ENCODE measurements at places on chromosomes 11 and 22.
A peak's percentile ranks its signal among the peaks of the same experiment; 100 is the strongest.

- DNase-seq = no peak
Measured at GRCh38 chr11:117752721-117753237, 44.2 kb downstream of the DSCAML1 start.

- DNase-seq = no peak
Measured at GRCh38 chr11:110435780-110436717, 6.3 kb downstream of the FDX1 start.

GRCh38 chr11:111762981-111763643, 3.1 kb downstream of the PPP2R1B start:
- DNase-seq = no peak

GRCh38 chr11:74141241-74141695, 29.5 kb downstream of the C2CD3 start:
- DNase-seq = no peak

GRCh38 chr11:44243086-44243485, 66.9 kb downstream of the ALX4 start:
- DNase-seq = no peak

DNA sequence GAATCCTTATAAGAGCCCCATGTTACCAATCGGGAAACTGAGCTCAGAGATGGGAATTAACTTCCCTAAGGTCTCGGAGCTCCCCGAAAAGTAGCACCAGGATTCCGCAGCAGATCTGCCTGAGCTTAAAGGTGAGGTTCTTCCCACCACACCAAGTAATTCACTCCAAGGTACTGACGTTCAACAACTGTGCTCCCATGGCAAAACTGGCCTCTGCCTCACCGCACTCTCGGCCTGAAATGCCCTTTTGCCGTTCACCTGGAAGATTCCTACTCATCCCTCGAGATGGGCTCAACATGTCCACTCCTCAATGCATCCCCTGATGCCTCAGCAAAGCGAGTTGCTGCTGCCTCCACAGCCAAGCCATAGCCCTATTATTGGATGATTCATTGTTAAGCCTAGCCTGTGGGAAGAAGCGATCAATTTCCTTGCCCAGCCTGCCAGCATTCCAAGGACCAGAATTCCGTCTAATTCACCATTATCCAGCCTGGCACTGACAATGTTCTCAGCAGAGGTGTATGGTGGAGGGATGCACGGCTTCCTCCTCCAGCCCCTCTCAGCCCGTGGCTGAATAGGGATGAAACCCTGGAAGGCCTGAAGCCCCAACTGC, 4.2 kb downstream of the PLAAT3 start:
- no peak for DNase-seq

DNA sequence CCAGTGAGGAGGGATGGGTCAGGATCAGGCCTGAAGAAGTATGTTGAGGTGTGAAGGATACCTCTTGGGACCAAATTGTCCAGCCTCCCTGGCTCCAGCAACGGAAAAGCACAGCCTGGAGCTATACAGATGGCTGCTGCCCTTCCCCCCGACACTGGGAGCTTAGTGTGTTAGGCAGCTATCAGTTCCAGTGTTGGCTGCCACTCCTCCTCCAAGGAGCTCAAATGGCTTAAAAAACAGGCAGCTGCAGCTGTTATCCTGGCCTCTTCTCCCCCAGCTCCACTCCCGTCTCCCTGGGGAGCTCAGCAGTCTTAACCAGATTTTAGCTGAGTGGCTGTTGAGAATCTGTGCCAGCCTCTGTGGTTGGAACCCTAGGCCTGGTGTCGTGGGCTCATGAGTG, 225.0 kb downstream of the JRKL start:
- DNase-seq = no peak

- no peak for DNase-seq
Measured at GRCh38 chr11:112408517-112408916, 147.9 kb upstream of the PLET1 start.

DNA sequence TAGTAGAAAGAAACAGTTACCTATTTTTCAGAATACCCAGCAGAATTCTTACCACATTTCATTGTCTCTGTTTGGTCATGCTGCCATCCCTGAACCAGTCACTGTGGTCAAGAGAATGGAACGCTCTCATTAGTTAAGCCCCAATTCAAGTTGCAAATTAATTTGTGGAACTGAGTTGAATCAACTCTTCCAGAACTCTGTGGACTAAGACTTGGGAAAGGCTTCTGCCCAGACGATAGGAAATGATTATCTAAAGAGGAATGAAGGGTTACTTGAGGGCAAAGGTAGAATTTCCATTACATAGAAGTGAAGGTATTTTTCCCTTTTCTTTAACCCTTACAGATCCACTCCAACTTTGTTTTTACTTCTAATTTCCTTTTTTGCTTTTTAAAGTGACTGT, 286.4 kb downstream of the DYNC2H1 start:
- DNase-seq = no peak

- peak; percentile 68 for DNase-seq
Measured at GRCh38 chr11:44893846-44894617, 56.7 kb downstream of the TP53I11 start.

GRCh38 chr22:30649430-30650007, 13.9 kb downstream of the SLC35E4 start:
- DNase-seq = peak; percentile 91

- DNase-seq = no peak
Measured at GRCh38 chr22:39277142-39277607, 32.4 kb upstream of the PDGFB start.

DNA sequence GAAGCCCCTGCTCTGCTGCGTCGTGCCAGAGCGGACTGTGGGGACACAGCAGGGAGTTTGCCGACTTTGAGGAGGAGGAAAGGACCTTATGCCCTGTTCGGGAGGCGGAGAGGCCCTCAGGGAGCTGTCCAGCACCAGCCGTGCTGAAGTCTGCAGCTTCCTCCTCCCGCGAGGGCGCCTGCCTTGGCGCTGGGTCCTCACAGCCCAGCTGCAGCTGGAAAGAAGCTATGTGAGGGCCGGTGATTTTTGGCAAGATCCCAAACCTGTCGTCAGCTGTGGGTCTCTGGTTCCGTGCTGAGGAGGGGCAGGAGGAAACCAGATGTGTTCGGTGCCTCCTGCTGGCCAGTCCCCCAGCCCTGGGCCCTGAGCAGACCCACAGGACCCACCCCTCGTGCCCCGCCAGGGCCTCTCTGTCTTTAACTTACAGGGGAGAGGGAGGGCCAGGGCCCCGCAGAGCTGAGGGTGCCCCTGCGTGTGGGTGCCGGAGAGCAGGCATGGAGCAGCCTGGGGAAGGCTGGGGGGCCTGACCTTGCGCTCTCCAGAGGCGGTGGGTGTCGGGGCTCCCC, 12.0 kb downstream of the BRSK2 start:
- peak; percentile 51 for DNase-seq

DNA sequence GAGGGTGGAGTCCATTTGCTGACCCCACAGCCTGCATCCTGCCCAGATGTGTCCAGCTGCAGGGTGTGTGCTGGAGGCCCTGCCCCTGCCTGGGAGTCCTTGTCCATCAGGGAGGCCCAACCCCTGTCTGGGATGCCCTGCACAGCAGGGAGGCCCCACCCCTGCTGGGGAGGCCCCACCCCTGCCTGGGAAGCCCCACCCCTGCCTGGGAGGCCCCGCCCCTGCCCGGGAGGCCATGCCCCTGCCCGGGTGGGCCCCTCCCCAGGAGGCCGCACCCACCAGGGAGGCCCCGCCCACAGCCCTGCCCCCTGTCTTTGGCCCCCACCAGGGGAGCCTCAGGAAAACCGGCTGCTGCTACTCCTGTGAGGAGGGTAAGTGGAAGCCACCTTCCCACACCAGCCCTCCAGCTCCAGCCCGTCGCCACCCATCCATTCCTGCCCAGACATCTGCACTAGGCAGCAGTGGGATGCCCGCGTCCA, 37.2 kb downstream of the MUC5B start:
- DNase-seq = peak; percentile 53

DNA sequence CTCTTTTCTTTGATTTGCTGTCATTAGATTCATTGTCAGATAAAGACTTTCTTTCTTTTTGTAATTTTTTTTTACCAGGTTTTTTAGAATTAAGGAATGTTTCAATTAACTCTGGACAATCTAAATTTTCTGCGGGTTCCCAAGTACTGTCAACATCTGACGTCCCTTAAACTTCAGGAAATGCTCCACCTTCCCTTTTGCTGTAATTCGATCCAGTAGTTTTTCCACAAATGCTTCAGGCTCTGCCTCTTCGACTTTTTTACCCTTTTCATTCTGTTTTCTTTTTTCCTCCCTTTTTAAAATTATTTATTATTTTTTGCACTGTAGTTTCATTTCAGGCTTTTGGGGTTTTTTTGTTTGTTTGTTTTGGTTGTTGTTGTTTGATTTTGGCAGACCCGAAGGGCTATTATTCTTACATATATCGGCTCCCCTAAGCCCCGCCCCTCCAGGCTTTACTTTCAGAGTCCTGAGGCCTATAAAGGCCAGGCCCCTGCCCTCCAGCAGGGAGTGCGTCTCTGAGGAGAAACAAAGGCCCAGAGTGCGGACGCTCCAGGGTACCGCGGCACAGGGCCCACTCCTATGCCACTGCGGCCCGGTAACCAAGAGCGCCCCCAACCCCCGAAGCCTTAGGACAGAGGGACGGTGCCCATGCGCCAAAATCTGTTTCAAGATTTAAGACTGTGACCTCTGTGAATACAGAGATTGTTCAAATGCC, 116.4 kb downstream of the TYR start:
- no peak for DNase-seq

DNA sequence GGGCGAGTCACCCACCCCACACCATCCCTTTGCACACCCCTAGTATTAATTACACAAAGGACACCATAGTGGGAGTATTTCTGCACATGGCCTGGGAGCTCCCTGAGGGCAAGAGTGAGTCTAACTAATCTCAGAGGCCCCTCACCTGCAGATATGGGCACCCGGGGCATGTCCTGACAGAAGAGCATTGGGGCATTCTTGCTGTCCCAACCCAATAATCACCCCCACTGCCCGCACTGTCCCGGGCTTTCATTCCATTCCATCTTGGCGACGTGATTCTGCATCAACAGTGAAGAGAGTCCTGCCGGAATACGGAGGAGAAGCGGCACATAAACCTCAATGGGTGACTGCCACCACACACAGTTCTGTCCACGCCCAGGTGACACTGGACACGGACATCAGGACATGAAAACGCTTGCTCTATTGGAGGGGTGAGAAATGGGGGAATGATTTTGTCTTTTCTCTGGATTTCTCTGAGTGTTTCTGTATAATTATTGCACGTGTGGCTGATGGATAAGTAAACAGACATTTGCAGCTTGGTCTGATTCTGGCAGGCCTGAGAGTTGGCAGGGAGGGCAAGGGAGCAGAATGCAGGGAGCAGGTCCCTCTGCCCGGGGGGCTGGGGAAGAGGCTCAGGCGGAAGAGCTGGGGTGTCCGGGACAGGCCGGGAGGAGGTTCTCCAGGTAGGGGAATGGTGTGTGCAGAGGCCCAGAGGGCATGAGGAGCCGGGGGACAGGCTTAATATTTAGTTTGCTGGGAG, 38.2 kb downstream of the SCUBE1 start:
- DNase-seq = no peak

GRCh38 chr22:24102366-24103200, 78.7 kb upstream of the SUSD2 start:
- DNase-seq = no peak

- no peak for DNase-seq
Measured at GRCh38 chr11:10373340-10373739, 68.5 kb downstream of the ADM start.

GRCh38 chr11:107830915-107831540, 27.6 kb downstream of the SLC35F2 start:
- DNase-seq = no peak

- no peak for DNase-seq
Measured at GRCh38 chr22:49301398-49302149, 526.1 kb downstream of the BRD1 start.

GRCh38 chr11:19892876-19893275, 180.2 kb downstream of the NAV2 start:
- DNase-seq = no peak

- no peak for DNase-seq
Measured at GRCh38 chr11:92251980-92252379, 27.4 kb downstream of the FAT3 start.

DNA sequence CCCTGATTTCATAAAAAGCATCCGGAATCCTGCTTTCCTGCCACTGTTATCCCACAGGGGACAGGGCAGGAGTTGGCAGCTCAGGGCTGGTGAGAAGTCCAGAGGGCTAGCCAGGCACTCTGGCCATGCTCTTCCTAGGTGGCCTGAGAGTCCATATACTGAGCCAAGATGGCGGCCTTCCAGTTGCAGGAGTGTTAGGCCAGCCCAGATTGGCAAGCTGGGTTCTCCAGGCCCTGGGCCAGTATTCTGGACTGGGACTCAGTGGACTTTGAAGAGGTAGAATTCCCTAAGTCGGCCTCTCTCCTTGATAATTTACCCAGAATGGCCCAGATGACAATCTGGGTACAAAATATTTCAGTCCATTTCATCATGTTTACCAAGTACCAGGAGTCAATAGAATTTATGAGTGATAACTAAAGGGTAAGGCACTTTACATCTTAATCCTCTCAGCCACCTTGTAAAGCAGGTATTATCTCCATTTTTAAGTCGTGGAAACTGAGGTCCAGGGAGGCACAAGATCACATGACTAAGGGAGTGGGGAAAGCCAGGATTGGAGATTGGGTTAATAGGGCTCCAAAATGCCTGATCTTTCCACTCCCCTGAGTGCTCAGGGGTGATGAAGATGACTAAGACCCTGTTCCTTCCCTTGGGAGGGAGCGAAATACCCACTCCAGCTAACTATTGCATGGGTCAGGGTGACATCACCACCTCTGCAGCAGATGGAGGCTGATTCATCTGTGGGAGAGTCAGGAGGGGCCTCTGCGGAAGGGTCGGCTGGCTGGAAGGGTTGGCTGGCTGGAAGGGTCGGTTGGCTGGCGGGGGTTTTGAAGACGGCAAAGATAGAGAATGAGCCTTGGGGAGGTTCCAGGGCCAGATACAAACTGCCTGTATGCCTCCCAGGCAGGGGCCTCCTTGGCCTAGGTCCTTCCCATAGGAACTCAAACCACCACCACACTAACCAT, 1.2 kb upstream of the MICALL1 start:
- no peak for DNase-seq

DNA sequence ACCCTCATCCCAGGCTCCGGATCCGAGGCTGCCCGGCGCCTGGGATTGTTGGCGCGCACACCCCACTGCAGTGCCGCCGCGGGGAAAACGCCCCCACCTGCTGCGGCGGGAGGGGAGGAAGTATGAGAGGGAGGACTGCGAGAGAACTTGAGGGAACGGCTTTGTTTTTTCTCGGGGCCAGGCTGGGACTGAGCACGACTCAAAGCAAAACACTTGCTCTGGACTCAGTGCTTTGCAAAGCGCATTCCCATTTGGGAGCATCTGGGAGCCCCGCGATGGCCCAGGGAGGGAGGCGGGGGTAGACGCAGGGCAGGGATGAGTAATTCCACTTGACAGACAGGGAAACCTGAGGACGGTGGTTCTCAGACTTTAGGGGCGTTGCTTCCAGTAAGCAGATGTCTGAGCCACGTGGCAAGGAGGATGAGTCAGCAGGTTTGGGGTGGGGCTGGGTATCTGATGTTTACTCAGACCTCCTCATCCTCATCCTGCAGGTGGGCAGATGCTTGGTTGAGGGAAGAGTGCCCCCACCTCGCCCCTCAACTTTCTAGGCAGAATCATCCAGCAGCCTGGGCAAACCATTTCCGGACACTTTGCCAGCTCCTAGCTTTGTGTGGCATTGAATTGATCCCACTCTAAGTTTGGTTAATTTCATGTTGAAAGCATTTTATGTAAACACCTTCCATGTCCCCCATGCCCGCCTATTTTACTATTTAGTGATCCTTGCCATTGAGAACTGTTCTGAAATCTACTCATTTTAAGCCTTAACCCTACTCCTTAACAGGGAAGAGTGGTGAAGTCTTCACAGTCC, 1.5 kb downstream of the MIAT start:
- DNase-seq = peak; percentile 93

All from activated CD4-positive, alpha-beta T cell treated with anti-CD3 and anti-CD28 coated beads, Interleukin-2, Interleukin-6, amounts not matched to agents 100 ng/mL and 50 ng/mL, durations not matched to agents 16 hours and 8 hours (primary cell).